Psoas muscle (tissue), 8 donors: ENCODE measurements at places on chromosomes 16 and 17. TPM values are rescaled to one million over a fixed set of nuclear protein-coding genes. Genes with fewer than 3 reads are reported as not detected.

DNA sequence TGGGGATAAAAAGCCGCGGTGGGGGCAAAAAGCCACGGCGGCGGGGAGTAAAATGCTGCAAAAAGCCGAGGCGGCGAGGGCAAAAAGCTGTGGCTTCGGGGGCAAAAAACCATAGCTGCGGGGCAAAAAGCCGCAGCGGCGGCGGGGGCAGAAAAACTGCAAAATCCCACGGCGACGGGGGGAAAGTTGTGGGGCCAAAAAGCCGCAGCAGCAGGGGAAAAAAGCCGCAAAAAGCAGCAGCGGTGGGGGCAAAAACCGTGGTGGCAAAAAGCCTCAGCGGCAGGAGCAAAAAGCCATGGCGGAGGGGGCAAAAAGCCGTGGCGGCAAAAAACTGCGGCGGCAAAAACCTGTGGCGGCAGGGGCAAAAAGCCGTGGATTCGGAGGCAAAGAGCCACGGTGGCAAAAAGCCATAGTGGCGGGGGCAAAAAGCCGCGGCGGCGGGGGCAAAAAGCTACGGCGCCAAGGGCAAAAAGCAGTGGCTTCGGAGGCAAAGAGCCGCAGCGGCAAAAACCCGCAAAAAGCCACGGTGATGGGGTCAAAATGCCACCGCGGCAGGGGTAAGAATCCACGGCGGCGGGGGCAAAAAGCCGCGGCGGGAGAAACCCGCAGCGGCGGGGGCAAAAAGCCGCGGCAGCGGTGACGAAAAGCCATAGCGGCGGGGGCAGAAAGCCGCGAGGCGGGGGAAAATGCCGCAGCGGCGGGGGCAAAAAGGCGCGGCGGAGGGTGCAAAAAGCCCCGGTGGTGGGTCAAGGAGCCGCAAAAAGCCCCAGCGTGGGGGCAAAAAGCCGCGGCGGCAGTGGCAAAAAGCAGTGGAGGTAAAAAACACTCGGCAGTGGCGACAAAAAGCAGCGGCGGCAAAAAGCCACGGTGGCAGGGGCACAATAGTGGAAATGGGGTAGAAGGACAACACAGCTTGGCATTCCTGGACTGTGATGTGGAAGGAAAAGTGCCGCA is 192.8 kb downstream of the SHCBP1 start:
- no peak for DNase-seq

DNA sequence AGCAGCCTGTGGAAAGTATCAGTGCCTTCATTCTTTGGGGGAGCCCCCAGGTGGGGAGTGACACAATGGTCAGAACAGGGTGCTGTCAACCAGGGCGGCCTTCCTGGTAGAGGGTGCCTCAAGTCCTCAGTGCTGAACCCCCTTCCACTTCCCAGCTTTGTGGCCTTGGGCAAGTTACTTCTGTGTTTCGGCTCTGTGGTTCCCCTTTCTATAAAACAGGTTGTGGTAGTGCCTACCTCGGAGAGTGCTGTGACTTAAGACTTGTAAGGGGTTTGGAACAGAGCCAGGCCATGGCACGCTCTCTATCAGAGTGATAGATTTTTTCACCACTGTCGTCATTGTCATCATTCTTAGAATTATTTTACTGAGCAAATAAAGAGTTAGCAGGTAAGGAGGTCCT is 141.1 kb downstream of the CCDC182 start:
- DNase-seq = no peak

DNA sequence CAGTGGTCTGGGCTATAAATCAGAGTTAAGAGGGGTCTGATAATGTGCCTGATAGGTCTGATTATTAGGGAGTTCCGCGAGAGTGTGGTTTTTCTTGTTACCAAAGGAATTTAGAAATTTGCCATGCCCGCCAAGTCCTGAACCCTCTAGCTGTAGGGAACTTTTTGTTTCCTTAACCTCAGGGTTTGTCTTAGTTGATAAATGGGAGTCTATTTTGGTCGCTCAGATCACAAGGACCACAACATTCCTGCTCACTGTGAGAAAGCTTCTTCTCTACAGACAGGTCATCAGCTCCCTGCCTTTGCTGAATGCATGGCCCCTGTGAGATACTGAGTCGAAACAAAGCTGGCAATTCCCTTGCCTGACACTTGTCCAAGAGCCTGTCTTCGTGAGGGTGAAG is 497.8 kb downstream of the HS3ST4 start:
- DNase-seq = no peak

PIK3R5 gene
- polyA plus RNA-seq = 0.47 TPM

LAT gene
- polyA plus RNA-seq = 1.7 TPM
